H7 (cell line): ENCODE measurements at places on chromosomes 6 and 20. TPM values are rescaled to one million over a fixed set of nuclear protein-coding genes. Genes with fewer than 3 reads are reported as not detected.

DNA sequence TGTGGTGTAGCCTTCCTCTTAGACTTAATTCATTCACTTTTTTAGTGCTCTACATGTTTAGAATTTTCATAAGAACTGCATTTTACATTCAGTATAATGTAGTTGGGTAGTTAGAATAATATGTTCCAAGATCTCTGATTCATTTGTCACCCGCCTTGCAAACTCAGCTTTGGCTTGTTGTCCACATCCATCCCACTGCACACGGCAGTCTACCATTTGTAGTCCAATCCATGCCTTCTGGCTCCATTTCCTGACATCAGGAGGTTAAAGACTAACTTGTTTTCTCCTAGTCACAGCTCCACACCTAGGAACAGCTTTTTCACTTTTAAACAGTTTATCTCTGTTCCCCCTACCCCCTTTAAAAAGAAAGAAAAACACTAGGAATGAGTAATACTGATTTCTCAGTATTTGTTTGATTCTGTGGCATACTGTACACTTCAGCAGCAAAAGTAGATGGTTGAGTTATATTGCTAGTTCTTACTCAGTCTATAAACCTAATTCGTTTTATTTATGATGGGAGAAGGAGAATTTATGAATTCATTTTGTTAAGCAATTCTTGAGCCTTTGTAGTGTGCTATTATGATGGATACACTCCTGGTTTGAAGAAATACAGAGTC lies 180.9 kb downstream of the ARID1B start:
- no peak for DNase-seq

DNA sequence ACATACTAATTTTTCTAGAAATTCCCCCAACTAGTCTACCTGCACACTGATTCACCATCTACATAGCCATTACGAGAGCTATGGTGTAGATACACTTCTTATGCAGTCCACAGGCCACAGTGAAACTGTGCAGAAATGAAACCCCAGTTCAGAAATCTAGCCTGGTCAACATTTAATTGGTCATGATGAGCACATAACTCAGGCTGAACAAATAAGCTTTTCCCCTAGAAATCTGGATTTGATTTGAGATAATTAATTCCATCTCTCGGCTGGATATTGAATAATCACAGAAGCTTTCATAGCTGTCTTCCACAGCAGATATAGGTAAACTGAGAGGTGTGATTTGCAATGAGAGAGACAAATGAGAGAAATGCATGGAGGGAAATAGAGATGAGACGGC lies 22.6 kb upstream of the TINAG start:
- DNase-seq: no peak

- DNase-seq: peak; percentile 32
These were observed 73.4 kb downstream of the PTPN1 start for GRCh38 chr20:50583442-50584150.

DNA sequence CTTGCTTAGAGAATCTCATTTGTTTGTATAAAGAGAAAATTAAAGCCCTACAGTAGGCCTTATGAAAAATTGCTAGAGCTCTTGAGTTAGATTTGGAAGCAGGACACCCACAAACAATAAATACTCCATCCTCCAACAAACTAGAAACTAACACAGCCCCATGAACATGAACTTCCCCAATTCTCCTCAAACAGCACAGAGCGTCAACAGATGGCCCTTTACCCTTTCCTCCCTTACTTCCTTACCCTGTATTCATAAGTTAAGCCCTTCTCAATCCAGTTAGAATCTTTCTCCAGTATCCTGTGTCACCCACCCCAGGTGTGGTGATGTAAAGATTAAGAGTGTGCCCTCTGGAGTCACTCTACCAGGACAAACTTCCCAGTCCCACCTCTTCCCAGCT lies 113.7 kb downstream of the UNC5CL start:
- DNase-seq: no peak

GRCh38 chr6:1903780-1904465 lies 294.2 kb downstream of the FOXC1 start:
- no peak for DNase-seq

- DNase-seq: no peak
These were observed 23.5 kb downstream of the TOX2 start for GRCh38 chr20:43938017-43938655.

DNA sequence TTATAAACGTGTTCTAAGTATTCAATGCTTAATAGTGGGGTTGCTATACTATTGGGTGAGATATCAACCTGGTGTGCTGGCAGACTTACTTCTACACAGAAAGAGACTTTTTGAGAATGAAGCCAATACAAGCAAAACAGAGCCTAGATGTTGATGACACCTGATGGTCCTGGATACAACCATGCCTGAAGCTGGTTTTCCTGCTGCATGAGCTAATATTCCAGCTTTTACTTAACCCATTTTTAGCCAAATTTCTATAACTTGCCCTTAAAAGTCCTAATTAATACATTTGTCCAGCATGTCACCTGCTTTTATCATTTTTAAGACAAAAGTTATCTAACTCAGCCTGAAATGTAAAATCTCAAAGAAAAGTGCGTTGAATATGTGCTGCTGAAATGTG lies 86.2 kb downstream of the PFDN4 start:
- no peak for DNase-seq

- DNase-seq: no peak
These were observed 191.3 kb downstream of the ALDH8A1 start for GRCh38 chr6:134758621-134759020.

GRCh38 chr6:36691011-36691410 lies 6.6 kb upstream of the RAB44 start:
- no peak for DNase-seq

GRCh38 chr6:53252177-53252692 lies 96.5 kb downstream of the ELOVL5 start:
- no peak for DNase-seq

DNA sequence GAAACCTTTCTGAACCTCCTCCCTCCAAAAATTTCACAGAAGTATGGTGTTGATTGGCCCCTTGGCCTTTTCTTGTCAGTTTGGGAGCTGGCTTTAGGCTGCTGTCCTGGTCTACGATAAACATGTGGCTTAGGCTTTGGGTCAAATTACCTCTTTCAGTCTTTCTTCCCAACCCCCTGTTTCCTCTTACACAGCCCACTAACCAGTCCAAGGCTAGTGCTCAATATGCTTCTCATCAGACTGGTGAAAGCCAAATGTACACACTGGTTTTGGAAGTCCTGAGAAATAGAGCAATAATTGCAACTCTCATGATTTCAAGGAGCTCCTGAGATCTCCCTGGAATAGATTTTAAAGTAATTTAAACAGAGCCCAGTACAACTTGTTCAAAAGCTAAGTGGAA lies 933.7 kb upstream of the GJE1 start:
- DNase-seq: no peak

GRCh38 chr6:108764580-108764950 lies 83.7 kb upstream of the ARMC2 start:
- no peak for DNase-seq

DNA sequence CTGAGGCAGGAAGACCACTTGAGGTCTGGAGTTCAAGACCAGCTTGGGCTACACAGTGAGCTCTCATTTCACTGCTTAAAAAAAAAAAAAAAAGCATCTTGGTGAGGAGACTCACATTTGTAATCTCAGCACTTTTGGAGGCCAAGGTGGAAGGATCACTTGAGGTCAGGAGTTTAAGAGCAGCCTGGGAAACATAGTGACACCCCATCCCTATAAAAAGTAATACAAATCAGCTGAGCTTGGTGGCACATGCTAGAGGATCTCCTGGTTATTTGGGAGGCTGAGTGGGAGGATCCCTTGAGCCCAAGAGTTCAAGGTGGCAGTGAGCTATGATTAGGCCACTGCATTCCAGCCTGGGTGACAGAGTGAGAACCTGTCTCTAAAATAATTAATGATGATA lies 29.4 kb upstream of the SYNCRIP start:
- no peak for DNase-seq

- no peak for DNase-seq
These were observed 22.1 kb upstream of the CDKN1A start for GRCh38 chr6:36656441-36656840.

DNA sequence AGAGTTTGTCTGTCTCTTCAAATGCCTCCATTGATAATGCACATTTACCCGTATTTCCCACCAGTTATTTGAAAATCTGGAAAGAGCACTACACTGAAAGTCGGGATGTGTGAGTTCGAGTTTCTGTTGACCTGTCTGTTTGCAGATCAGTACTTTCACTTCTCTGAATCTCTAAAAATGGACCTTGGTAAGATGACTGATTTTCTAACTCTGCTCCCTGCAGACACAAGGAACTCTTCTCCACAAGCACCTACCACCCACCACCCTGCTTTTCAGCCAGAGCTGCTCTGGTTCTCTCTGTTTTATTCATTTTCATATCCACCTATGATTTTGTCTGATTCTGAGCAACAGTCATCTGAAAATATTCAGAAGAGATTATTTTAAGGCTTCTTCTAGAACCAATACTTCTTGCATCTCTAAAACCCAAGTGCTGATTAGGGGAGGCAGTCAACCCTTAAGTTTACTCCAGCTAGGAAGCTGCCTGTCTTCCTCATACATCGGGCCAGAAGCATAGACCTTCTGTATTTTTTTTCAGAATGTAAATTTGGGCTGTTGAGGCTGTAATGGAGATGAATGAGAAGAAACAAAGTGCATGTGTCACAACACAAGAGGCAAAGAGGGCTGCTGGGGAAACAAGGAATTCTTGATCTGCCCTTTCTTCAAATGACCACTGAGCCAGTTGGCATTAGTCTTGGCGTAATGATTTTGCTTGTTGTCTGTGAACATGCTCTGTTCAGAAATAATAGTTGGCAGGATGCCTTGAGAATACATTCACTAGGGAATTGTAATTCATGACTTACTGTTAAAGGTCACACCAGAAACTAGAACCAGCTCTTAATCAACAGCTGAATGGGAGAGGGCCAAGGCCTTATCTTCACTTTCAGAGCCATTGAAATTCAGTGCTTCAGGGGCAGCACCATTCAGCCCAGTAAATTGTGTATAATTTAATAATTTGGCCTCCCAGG lies 85.4 kb upstream of the MYLIP start:
- no peak for DNase-seq

GRCh38 chr20:63856098-63856511 lies 5.2 kb upstream of the ABHD16B start:
- peak; percentile 90 for DNase-seq

GRCh38 chr6:12494161-12494560 lies 204.0 kb downstream of the EDN1 start:
- no peak for DNase-seq

- no peak for DNase-seq
These were observed 556.2 kb upstream of the JARID2 start for GRCh38 chr6:14689639-14690038.

- no peak for DNase-seq
These were observed 189.9 kb downstream of the CENPW start for GRCh38 chr6:126529637-126530362.

DNA sequence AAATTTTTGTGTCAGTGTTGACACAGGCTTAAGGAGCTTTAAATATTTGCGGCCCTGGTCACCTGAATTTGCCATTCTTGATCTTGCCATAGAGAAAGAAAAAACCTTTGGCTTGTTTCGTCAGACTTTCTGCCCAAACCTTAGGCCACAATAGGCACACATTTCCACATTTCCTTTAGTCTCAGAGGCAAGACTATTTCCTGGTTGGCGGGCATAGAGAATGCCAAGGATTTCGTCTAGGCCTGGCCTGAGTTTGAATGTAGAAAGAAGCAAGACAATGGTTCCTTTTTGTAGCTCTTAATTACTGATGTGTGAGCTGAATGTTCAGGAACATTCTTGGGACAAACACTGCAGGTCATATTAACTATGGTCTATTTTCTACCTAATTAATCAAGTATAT lies 108.1 kb downstream of the TRMT11 start:
- no peak for DNase-seq

NT5DC1 gene
- 13.0 and 18.8 TPM in 2 replicates for total RNA-seq

PLTP gene
- total RNA-seq: 87.3 and 104 TPM in 2 replicates

TSPO2 gene
- total RNA-seq: not detected in 2 replicates

PNPLA1 gene
- total RNA-seq: not detected in 2 replicates

SCGN gene
- total RNA-seq: not detected in 2 replicates

ACTL10 gene
- total RNA-seq: 1.3 and 1.4 TPM in 2 replicates

HLA-A gene
- total RNA-seq: 55.5 and 73.8 TPM in 2 replicates

CDK19 gene
- total RNA-seq: 2.3 and 5.2 TPM in 2 replicates

ZSCAN9 gene
- total RNA-seq: 15.6 and 20.4 TPM in 2 replicates

SAMD5 gene
- 0.07 and 0.17 TPM in 2 replicates for total RNA-seq
